ENCODE measurements at places on chromosomes 12 and 14. TPM values are rescaled to one million over a fixed set of nuclear protein-coding genes. Genes with fewer than 3 reads are reported as not detected.

GRCh38 chr12:117790198-117790597, 178.6 kb downstream of the KSR2 start:
- DNase-seq: no peak

DNA sequence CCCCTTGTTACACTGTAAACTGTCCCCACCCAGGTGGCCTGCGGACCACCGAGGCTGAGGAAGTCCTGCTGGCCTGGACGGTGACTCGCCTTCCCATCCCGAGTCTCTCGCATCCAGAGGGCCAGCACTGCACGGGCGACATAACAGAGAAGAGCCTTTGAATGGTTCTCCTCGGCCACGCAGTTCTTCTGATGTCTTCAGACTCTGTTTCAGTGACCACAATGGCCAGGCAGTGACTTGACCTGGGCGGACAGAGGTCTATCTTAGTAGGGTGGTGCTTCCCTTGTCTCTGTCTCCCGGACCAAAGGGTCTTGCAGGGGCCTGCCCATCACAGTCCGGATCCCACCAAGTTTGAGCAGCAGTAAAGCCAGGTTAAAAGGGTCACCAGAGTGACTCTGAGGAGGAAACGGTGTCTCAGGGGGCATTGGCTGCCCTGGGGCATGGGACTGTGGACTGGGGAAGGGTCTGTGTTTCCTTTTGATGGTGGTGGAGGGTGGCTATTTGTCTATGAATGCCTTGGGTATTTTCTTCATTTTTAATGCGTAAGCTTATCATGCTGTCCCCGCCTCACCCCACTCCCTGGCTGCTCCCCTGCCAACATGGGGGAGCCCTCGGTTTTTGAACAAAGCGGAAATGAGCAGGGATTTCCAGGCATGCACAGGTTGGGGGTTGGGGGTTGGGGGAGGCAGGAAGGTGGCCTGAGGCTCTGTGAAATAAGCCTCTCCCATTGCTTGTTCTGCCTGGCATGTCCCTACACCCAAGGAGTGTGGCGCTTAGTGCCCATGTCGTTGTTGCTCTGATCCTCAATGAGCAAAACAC, 10.3 kb downstream of the KRT85 start:
- DNase-seq: no peak

DNA sequence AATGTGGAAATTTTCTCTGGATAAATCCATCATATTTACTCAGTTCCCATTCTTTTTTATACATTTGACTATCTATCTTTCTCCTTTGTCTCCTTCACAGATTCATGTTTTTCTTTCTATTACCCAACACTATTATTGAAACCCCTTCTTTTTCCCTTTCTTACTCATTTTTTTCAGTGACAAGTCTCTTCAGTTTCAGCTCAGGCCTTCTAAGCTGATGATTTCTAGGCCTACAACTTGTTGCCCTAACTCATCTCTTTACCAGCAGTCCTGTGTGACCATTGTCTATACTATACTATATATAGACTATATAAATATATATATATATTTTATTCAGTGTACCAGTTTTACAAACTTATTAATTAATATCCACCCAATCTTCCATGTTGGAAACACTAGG, 31.8 kb downstream of the SLC16A7 start:
- DNase-seq: no peak

DNA sequence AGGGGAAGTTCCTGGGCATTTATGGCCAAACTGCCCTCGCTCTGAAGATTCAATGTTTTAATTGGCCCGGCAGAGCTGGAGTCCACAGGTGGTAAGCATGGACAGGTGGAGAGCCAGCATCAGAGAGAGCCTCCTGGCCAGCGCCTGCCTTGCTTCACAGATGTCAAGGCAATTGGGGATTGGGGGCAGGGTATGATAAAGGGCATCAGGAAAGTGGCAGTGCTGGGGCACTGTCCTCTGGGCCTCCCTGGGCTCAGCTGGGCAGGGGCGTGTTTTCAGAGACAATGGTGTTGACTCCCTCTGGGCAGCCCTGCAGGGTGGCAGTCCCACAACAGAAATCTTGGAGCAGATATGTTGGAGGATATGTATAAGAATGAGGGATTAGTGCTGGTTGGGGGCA, 237.3 kb downstream of the CACNA1C start:
- no peak for DNase-seq

DNA sequence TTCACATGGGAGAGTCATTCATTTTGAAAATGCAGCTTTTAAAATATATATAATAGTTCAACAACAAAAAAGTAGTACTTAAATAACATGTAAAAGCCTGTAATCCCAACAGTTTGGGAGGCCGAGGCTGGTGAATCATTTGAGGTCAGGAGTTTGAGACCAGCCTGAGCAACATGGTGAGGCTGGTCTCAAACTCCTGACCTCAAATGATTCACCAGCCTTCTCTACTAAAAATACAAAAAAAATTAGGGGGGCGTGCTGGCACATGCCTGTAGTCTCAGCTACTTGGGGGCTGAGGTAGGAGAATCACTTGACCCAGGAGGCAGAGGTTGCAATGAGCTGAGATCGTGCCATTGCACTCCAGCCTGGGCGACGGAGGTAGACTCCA, 256.3 kb upstream of the RGS6 start:
- DNase-seq: peak; percentile 52

GRCh38 chr14:104442107-104442551, 137.4 kb upstream of the C14orf180 start:
- DNase-seq: no peak

DNA sequence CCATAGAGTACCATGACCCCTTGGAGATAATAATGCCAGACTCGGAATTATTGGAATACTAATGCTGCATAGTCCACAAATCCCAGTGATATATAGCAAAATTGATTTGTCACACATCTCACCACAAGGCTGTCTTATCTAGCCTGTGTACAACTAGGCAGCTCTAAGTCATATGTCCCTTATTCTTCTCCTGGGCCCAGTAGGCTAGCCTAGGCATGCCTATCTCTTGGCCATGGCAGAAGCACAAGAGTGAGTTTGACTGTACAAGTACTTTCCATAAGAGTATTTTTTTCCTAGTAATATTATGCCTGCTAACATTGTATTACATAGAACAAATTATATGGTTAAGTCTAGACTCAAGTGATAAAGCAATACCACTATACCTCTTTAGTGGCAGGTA, 1122.1 kb upstream of the SEL1L start:
- no peak for DNase-seq

The PIK3C2G gene
- total RNA-seq: not detected

- DNase-seq: no peak
Measured at GRCh38 chr12:75634244-75635222, 123.1 kb upstream of the KRR1 start.

The PTGER2 gene
- 6.2 TPM for total RNA-seq

- no peak for DNase-seq
Measured at GRCh38 chr12:28844718-28845117, 304.4 kb upstream of the FAR2 start.

GRCh38 chr14:95196268-95196667, 38.9 kb upstream of the DICER1 start:
- DNase-seq: no peak

DNA sequence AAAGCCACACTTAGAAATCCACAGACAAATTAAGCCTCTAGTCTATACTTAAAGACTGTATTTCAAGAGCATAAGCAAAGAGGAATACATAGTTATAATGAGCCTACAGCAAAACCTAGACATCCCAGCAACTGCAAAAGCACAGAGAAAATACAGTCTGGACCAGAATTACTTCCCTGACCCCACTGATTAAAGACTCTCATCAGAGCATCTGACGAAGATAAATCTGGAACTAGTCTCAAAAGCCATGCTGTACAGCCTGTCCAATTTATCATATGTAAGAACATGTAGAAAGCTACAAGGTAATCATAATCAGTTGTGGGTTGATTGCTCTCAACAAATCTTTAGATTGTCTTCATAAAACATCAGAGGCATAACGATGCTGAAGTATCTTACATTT, 285.1 kb upstream of the CAND1 start:
- no peak for DNase-seq

- no peak for DNase-seq
Measured at GRCh38 chr12:5976711-5977110, 31.7 kb upstream of the ANO2 start.

DNA sequence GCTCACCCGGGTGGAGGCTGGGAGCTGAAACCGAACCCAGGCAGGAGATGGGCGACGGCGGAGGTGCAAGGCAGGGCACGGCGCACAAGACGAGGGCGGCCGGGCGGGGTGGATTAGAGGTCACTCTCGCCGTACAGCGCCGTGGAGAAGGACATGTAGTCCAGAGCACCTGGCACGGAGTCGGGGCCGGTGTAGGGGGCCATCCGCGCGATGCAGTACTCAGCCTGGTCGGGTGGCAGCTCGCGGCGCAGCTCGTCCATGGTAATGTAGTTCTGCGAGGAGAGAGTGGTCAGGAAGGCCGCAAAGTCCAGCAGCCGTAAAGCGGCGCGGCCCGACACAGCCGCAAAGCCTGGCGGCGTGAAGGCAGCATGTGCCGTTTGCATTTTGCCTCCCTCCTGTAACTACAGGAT, 81.9 kb upstream of the ZFP36L1 start:
- no peak for DNase-seq

The PCED1B gene
- 3.5 TPM for total RNA-seq

The RAB35 gene
- 37.1 TPM for total RNA-seq

GRCh38 chr12:57575771-57576612, 15.0 kb upstream of the PIP4K2C start:
- no peak for DNase-seq

The IQSEC3 gene
- not detected for total RNA-seq

DNA sequence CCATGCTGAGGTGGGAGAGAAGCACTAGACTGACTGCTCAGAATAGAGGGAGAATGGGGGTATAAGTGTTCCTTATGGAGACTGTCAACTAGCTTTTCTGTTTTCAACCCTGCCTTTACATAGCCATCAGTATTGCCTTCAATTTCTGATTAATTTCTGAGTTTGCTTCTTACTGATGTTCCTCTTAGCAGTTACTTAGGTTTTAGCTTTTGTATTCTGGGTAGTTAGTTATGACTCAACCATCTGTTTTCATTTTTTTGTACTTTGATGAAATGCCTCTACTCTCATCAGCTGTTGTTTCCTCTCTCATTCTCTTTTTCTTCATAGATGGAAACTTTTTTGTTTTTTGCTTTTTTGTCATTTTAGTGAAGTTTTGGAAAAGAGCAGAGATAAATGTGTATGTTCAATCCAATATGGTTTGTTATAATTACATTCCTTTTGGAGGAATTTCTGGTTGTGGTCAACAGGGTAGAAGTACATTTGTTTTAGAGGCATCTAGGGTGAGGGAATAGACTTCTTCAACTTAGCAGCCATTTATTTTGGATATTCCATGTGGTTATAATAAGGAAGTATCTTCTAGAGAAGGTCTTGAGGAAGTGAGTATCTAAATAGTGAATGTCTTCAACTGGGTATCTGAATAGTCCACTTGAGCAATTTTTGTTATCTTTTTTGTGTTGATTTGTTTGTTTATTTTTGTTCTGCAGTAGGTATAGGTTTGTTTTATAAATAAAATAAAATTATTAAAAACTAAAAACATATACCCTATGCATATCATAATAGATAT, 29.6 kb downstream of the PMCH start:
- DNase-seq: peak; percentile 54

The RPL10L gene
- not detected for total RNA-seq

- no peak for DNase-seq
Measured at GRCh38 chr12:47862881-47863280, 41.9 kb downstream of the VDR start.

The RAD9B gene
- total RNA-seq: 0.97 TPM

Data from GM23248 (cell line).